LNCaP clone FGC (cell line): ENCODE measurements at places on chromosomes 6 and 20.

- no peak for DNase-seq
Measured at GRCh38 chr6:46057792-46058191, 42.1 kb upstream of the CLIC5 start.

DNA sequence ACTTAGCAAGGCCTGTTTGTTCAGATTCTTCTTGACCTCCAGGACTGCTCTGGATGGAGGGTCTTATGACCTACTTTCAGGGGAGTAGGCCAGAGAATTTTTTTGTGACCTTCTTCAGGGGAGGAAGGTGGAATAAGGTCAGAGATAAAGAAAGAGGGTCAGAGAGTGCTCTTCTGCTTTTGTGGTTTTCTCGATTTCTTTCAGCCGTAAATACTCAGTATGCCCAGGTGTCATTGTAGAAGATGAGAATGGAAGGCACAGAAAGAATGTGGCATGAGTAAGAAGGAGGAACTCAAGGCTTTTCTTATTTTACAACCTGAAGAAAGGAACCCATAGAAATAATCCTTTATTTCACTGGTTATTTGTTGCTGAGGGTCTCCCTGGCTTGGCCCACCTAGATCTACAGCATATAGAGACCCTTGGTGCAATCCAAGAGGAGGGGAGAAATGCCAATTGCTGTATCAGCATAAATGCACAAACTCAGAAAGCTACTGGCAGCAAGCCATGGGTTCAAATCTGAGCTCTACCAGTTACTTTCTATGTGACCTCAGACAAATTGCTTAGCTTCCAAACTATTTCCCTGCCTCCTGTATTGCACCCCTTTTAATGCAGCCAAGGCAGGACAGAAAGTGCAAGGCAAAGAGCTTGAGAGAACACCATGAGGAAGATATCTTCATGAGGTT lies 68.0 kb downstream of the OLIG3 start:
- no peak for DNase-seq

- no peak for DNase-seq
Measured at GRCh38 chr6:115441651-115442050, 619.0 kb downstream of the FRK start.

DNA sequence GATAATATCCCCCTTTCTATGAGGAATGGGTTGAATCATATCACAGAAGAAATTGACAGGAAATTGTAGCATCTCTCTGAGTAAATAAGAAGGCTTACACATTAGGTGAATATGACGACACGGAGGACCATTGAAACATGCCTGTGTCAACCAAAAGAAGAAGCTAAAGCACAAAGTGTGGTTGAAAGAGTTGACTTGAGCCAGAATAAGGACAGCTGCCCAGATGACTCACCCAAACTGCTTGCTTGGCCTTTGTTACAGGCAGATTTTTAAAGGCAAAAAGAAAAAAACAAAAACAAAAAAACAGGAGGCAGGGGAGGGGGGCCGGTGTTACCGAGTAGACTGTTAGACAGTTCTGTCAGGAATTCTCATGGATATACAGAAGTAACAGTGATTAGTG lies 129.8 kb upstream of the EDN1 start:
- no peak for DNase-seq

DNA sequence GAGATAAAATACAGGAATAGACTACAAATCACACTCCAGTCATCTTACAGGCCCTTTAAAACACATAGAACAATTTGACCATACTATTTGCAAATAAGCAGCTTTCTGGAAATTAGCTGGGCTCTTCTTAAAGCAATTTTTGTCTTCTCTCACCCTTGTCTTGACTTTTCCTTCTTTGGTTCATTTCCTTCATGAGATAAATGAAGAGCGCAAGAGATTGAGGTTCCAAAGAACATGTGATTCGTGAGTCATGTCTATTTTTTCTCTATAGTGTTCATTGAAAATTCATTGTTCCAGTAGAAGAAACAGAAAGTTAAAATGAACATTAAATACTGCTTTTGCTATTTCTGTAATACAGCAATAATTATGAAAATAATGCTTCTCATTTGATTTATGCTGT lies 33.9 kb downstream of the PRDM1 start:
- DNase-seq, result no peak

GRCh38 chr6:115832786-115833185 lies 227.9 kb downstream of the FRK start:
- no peak for DNase-seq

GRCh38 chr20:62666736-62667529 lies 24.6 kb downstream of the SLCO4A1 start:
- DNase-seq, result no peak

DNA sequence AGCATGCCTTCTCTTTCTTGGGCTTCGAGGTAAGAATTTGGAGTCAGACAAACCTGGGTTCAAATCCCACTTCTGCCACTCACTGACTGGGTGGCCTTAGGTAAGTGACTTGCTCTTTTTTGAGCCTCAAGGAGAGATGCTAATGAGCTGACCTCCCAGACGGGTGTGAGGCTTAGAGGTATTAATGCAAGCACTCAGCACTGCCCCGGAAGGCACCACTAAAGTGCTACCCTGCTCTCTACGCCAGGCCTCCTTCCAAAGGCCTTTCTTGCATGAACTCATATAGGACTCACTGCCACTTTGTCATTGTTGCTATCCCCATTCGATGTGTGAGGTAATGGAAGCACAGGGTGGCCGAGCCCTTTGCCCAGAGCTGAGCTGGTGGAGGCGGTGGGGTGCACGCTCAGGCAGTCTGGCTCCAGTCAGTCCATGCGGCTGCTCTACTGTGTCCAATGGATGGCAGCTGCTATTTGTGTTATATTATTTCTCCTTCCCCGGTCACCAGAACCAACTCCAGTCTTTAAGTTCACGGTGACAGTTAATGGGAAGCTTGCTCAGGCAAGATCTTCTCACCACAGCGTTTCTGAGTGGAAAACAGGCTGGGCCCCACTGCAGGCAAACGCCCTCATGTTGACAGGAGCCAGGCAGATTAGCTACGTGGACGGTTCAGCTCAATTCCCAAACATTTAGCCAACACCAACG lies 55.2 kb upstream of the MLN start:
- DNase-seq, result no peak

DNA sequence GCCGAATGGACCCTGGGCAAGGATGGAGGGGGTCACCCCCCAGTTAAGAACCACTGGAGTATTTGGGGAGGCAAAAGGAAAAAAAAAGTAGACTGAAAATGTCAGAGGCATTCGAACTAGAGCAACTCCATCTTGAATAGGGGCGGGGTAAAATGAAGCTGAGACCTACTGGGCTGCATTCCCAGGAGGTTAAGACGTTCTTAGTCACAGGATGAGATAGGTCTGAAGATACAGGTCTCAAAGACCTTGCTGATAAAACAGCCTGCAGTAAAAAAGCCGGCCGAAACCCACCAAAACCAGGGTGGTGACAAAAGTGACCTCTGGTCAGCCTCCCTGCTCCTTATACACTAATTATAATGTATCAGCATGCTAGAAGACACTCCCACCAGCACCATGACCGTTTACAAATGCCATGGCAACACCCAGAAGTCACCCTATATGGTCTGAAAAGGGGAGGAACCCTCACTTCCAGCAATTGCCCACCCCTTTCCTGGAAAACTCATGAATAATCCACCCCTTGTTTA lies 70.4 kb upstream of the KCNG1 start:
- DNase-seq, result no peak

- no peak for DNase-seq
Measured at GRCh38 chr6:11480541-11480940, 57.0 kb upstream of the TMEM170B start.

DNA sequence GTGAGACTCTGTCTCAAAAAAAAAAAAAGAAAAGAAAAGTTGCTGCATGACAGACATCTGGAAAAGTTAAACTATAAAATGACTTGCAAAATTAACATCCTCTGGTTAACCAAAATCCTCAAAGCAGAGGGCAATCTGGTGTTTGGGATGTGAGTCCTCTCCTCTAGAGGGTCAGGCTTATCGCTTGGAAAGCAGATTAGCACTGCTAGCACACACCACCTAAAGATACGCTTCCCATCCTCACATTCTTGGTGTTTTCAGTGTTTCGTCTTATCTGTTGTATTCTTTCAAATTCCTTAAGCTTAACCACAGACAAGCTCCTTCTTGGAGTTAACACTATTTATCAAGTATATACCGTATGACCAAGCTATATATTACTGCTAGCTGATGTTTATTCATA lies 198.0 kb downstream of the SOX4 start:
- DNase-seq, result no peak

GRCh38 chr6:150189122-150189521 lies 46.3 kb downstream of the PPP1R14C start:
- DNase-seq, result no peak

- no peak for DNase-seq
Measured at GRCh38 chr6:30167101-30167500, 3.8 kb downstream of the TRIM15 start.

DNA sequence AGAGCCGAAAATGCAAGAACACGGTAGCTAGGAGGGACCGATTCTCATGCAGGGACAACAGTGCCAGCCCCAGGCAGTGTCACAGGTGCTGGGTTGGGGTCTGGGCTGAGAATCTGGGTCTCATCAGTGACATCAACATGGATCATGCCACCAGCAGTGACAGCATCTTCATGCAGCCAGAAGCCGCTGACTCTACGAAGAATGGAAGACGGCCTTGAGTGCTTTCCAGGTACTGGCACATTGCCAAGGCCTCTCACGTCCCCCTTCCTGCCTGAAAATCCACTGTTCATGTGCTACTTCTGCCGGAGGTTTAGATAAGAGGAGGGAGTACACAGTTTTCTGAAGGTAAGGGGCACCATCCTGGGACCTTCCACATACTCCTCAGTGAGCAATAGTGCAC lies 141.1 kb upstream of the FOXQ1 start:
- DNase-seq, result no peak

- DNase-seq, result peak; percentile 23
Measured at GRCh38 chr6:151452750-151453427, 963 bp upstream of the RMND1 start.

DNA sequence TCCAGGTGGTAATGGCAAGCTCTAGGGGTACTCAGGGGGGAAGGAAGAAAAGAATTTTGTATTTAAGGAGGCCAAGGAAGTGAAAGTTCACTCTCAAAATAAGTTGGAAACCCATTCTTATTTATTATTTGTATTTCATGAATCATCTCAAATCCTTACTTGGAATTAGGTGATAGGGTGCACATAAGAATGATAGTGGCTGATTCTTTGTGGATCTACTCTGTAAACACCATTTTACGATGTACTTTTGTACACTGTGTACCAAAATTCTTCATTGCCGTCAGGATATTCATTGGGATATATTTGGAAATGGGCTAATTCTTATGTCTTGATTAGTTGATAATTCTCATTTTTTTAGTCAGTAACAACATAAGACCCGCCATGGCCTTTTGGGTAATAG lies 179.5 kb upstream of the LAMP5 start:
- peak; percentile 37 for DNase-seq

- DNase-seq, result no peak
Measured at GRCh38 chr6:53829698-53830221, 35.0 kb downstream of the LRRC1 start.
